ENCODE measurements at places on chromosomes 1 and 21.

GRCh38 chr1:162169031-162169790 lies 99.7 kb downstream of the NOS1AP start:
- no peak for DNase-seq

DNA sequence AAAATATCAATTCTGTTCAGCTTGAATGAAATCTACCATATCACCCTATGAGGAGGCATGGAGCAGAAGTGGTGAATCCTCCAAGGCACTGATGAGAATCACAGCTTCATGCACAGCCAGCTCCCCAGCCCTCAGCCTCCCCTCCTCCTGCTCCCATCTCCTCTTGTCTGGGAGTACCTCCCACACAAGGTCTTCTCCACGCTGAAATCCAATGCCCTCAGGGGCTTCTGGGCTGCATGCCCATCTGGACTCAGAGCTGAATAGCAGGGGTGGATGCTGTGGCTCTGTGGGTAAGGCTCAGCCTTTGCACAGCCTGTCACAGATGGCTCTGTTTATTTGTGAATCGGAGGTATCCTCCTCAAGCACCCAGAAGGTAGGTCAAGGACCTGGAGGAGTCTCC lies 48.6 kb downstream of the KCNC4 start:
- DNase-seq: no peak

GRCh38 chr1:84406346-84406861 lies 8.1 kb downstream of the DNASE2B start:
- peak; percentile 78 for DNase-seq

DNA sequence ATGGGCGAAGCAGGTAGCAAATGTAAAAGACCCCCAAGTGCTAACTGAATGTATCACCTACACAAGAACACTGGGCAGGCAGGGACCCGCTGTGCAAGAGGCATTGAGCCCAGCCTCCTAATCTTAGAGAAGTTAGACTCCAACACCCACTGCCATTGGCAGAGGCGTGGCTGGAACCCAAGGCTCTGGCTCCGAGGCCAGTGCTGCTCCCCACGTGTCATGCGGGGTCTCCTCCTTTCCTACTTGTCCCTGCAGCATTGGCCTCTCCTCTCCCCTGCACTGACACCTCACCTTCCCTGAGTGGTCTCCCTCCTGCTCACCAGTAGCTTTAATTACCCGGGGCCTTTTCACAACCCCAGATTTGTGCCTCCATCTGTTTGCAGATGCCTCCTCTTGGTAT lies 107.0 kb downstream of the GALNT2 start:
- no peak for DNase-seq

- DNase-seq: no peak
Observed at GRCh38 chr1:244339776-244340175, 111.9 kb downstream of the ADSS2 start.

DNA sequence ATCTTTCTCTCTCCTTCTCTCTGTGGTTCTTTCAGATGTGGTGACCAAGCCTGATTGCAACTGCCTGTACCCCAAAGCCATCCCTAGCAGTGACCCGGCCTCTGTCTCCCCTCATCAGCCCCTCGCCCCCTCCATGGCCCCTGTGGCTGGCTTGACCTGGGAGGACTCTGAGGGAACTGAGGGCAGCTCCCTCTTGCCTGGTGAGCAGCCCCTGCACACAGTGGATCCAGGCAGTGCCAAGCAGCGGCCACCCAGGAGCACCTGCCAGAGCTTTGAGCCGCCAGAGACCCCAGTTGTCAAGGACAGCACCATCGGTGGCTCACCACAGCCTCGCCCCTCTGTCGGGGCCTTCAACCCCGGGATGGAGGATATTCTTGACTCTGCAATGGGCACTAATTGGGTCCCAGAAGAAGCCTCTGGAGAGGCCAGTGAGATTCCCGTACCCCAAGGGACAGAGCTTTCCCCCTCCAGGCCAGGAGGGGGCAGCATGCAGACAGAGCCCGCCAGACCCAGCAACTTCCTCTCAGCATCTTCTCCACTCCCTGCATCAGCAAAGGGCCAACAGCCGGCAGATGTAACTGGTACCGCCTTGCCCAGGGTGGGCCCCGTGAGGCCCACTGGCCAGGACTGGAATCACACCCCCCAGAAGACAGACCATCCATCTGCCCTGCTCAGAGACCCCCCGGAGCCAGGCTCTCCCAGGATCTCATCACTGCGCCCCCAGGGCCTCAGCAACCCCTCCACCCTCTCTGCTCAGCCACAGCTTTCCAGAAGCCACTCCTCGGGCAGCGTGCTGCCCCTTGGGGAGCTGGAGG lies 12.7 kb downstream of the CSF1 start:
- peak; percentile 38 for DNase-seq

- DNase-seq: peak; percentile 81
Observed at GRCh38 chr1:198904321-198904720, 265.5 kb downstream of the PTPRC start.

GRCh38 chr1:57024855-57025254 lies 59.0 kb upstream of the C8B start:
- no peak for DNase-seq

- peak; percentile 47 for DNase-seq
Observed at GRCh38 chr1:167467126-167467710, 51.1 kb downstream of the CD247 start.

DNA sequence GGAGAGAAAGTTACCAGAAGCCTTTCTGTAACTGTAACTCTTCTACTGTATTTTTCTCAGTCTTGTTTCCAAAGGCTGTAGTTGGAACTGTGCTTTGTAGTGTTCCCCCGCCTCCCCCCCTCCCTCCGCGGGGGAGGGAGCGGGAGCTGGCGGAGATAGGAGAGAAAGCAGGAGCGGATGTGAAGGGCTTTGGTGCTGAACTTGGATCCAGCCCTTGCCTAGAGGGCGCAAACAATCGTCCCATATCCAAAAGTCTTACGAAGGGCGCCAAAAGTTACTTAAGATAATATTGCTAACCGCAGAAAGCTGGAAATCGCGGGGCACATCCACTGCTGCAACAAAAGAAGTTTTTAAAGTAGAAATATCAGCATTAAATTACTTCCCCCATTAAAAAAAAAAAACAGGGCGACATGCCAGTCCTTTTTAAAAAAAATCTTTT lies 2.4 kb upstream of the NFIA start:
- DNase-seq: peak; percentile 86

- peak; percentile 56 for DNase-seq
Observed at GRCh38 chr1:217586586-217586985, 44.3 kb downstream of the GPATCH2 start.

DNA sequence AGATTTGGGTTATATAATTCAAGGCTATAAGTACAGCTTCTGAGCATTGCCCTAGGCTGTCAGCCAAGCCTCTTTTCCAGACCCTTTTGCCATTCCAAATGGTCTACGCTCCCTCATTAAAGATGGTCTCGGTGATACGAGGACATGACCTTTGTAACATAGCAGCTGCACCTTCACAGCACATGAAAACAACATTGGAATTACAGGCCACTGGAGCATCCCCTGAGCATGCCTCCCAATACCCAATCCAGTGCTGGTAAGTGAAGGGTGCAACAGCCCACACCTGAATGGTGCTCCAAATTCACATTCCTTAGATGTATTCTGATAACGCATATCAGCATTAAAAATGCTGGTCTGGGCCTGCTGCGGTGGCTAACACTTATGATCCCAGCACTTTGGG lies 20.1 kb upstream of the PTPRF start:
- no peak for DNase-seq

DNA sequence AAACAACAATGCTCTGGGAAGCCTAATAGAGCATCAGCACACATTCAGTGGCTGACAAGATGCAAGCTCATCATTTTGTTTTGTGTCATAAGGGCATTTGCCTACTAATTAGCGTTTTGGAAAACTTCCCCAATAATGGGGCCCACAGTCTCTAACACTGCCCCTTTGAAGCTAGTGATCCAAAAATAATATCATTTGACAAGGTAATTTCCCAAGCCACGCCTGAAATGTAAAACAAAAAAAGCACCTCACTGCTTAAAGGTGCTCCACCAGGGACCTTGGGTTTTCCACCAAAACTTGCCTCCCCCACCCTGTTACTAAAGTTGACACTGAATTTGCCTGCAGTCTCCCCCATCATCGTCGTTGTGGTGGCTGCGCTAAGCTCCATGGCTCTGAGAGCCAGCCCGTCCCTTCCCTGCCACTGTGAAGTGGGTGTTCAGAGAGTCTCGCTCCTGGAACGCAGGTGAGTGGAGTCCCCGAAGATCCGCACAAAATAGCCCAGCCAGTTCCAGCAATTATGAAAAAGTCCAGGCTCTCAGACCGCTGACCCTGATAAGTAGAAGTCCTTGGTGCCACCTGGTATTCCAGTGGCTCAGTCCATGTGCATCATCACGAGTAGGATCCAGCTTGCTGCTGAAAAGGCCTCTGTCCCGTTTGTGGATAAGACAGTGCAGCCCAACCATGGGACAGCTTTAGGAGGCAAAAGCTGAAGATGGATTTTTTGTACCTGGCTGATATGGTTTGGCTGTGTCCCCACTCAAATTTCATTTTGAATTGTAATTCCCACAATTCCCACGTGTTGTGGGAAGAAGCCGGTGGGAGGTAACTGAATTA lies 52.2 kb downstream of the RAB3GAP2 start:
- no peak for DNase-seq

- DNase-seq: no peak
Observed at GRCh38 chr1:19484798-19485361, 459 bp downstream of the CAPZB start.

DNA sequence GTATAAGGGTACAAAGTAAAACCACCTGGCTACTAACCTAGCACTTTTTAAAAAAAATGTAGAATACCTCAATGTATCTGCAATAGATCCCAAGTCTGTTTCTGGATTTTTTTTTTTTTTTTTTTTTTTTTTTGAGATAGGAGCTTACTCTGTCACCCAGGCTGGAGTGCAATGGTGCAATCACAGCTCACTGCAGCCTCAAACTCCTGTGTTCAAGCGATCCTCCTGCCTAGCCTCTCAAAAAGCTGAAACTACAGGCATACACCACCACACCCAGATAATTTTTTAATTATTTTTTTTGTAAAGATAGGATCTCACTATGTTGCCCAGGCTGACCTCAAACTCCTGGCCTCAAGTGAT lies 537.5 kb upstream of the CAMK1G start:
- DNase-seq: no peak

- DNase-seq: no peak
Observed at GRCh38 chr1:19955534-19956170, 23.8 kb downstream of the PLA2G2A start.

DNA sequence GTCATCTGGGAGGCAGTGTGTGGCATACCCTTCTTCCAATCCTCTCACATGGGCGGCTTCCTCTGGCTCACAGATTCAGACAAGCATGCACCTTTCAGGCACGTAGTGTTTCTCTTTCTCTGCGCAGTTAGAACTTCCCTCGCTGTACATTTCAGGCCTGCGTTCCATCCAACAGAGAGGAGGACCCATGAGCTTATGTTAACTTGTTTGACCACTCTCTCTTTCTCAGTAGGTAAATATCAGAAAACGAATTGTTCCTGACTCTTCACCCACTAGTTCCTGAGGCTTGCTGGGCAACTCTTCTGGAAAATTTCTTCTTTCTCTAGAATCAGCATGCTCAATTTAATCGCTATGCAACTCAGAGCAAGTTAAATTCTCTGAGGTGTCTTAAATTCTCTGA lies 85.5 kb downstream of the DDX20 start:
- no peak for DNase-seq

Data from amniotic epithelial cell (primary cell).